Prostate gland (tissue), 2 donors: ENCODE measurements at places on chromosomes 12 and 14. TPM values are rescaled to one million over a fixed set of nuclear protein-coding genes. Genes with fewer than 3 reads are reported as not detected.

DNA sequence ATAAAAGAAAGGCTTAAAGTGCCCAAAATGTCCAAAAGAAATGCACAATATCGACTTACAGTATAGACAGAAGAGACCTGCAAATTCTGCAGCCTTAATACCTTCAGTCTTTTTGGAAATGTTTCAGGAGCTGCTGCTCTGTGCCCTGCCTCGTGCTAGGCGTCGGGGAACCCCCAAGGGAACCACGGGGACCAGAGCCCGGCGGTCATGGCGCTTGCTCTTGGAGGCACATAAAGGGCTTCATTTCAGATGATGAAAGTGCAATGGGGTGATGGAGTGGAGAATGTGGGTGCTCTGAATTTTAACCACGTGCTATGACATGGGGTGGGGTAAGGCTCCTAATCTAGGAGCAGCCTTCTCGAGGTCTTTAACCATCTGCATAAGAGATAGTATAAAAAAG, 14.8 kb upstream of the AACS start:
- no peak overlapping the region for H3K27ac ChIP-seq
- H3K36me3 ChIP-seq, result no peaks in the 10 kb centered on the region
- H3K4me3 ChIP-seq, result no peak overlapping the region
- no peak for DNase-seq
- H3K27me3 ChIP-seq, result no peaks in the 10 kb centered on the region

- H3K4me1 ChIP-seq, result no peaks in the 10 kb centered on the region
- no peak for DNase-seq
- H3K36me3 ChIP-seq, result no peaks in the 10 kb centered on the region
These were observed 14.4 kb downstream of the FGD6 start for GRCh38 chr12:95202691-95203486.

C14orf180 gene
- 0.32 TPM for total RNA-seq

DNA sequence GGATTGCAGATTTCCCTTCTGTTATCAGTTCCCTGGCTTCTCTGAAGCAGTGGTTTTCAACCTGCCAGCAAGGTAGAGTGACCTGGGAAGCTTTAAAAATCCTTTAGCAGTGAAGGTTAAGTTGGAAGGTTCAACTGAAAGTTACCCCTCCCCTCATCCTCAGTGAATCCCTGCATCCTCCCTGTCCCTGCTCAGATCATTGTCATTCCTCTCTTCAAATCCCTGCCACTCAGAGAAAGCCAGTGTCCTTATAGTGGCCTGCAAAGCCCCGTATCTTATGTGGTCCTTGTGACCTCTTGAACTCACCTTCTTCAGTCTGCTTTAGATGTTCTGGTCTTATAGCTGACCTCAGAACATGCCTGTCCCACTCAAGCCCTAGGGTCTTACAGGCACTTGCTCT, 53.6 kb downstream of the PPM1A start:
- no peaks in the 10 kb centered on the region for H3K4me1 ChIP-seq
- no peaks in the 10 kb centered on the region for H3K36me3 ChIP-seq
- no peak overlapping the region for H3K27ac ChIP-seq

DNA sequence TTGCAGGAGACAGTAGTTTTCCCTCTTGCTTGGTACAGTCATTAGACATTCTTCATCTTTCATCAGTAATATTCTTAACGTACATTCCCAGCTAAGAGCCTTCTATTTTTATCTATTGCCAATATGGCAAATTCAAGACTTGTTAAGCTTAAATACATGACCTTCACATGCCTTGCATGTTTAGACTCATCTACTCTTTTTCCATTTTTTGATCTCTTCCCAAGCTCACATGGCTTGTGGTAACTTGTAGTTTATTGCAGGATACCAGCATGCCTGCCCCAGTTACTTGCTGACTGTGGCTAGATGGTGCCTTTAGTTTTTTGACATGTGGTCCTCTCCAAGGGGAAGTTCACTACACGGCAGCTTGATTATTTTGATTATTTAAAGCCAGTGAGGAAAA, 729.0 kb downstream of the SLC6A15 start:
- no peak overlapping the region for H3K4me3 ChIP-seq
- no peaks in the 10 kb centered on the region for H3K27me3 ChIP-seq
- no peaks in the 10 kb centered on the region for H3K36me3 ChIP-seq
- no peak overlapping the region for H3K27ac ChIP-seq
- no peak for DNase-seq

- H3K27me3 ChIP-seq, result no peaks in the 10 kb centered on the region
- H3K27ac ChIP-seq, result peak overlapping the region; percentile 20
- H3K4me3 ChIP-seq, result no peak overlapping the region
- H3K36me3 ChIP-seq, result no peaks in the 10 kb centered on the region
- DNase-seq, result no peak
These were observed 122.2 kb downstream of the NCOR2 start for GRCh38 chr12:124445121-124445718.

DNA sequence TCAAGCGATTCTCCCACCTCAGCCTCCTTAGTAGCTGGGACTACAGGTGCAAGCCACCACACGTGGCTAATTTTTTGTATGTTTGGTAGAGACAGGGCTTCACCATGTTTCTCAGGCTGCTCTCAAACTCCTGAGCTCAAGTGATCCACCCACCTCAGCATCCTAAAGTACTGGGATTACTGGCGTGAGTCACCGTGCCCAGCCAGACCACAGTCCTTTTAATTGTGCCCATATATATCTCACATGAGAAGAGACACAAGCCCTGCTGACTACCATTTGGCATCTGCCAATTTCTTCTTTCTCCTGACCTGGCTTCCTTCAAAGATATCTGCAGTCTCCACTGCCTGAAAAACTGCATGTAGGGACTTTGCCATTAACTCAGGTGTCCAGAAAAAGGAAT, 142.5 kb downstream of the DPY19L2 start:
- no peaks in the 10 kb centered on the region for H3K27me3 ChIP-seq
- no peaks in the 10 kb centered on the region for H3K36me3 ChIP-seq
- no peaks in the 10 kb centered on the region for H3K4me1 ChIP-seq
- DNase-seq, result no peak
- H3K27ac ChIP-seq, result no peak overlapping the region

DNA sequence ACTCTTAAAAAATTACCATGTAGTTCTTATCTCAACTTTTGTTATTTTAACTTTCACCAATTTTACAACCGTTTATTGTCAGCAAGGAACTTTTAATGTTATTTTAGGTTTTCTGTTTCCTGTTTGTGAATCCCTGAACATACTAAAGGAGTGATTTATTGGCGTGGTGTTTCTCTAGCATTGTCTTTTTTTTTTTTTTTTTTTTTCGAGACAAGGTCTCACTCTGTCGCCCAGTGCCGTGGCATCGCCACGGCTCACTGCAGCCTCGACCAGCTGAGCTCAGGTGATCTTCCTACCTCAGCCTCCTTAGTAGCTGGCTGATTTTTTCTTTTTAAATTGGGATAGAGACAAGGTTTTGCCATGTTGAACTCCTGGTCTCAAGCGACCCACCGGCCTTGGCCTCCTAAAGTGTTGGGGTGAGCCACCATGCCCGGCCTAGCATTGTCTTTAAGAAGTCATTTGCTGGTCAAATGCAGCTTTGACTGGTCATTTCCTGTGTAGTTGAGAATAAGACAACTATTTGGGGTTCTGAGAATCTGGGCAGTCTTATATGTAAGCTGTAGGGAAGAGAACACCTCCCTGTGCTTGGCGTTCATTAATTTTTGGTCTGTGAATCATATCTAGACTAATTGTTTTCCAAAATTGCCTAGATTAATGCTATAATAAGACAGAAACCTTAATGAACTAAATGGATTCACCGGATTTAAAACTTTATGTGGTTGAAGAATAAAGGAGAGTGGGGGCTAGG, 2.1 kb downstream of the WASHC4 start:
- no peak overlapping the region for H3K4me3 ChIP-seq
- DNase-seq, result no peak
- no peaks in the 10 kb centered on the region for H3K27me3 ChIP-seq
- no peaks in the 10 kb centered on the region for H3K4me1 ChIP-seq
- no peaks in the 10 kb centered on the region for H3K36me3 ChIP-seq

PTPRQ gene
- total RNA-seq, result 7.4 TPM

DNA sequence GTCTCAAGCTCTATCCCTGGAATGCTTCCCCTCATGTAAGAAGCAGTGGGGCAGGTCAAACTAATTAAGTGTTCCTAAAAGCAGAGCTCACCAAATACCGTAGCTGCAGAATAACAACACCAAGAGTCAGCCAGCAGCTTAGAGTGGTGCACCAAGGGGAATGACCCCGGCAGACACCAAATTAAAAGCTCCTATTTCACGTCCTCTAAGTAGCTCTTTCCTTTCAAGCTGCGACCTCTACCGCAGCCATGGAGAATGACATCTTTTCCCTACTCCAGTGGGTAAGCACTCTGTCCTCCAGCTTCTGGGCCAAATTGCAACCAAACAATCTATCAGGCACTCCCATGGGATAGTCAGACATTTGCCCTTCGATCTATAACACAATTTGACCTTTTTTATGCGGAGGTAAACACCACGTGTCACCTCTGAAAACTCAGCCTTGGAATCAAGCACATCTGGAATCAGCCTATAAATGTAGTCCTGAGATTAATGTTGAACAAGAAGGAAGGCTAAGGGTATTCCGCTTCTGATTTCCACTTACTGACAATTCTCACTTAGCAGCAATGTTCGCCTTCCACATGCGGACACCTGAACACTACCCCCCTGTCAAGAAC, 67.6 kb upstream of the CDKN3 start:
- no peaks in the 10 kb centered on the region for H3K27me3 ChIP-seq
- DNase-seq, result no peak
- H3K27ac ChIP-seq, result no peak overlapping the region
- H3K36me3 ChIP-seq, result no peaks in the 10 kb centered on the region

- no peaks in the 10 kb centered on the region for H3K27me3 ChIP-seq
- peaks cover 20% of the 10 kb centered on the region for H3K4me1 ChIP-seq
These were observed 58.9 kb upstream of the SRSF5 start for GRCh38 chr14:69708049-69708448.

GRCh38 chr12:51381226-51382079, 9.8 kb downstream of the GALNT6 start:
- no peaks in the 10 kb centered on the region for H3K36me3 ChIP-seq
- no peaks in the 10 kb centered on the region for H3K27me3 ChIP-seq
- no peaks in the 10 kb centered on the region for H3K4me1 ChIP-seq
- no peak overlapping the region for H3K27ac ChIP-seq
- no peak overlapping the region for H3K4me3 ChIP-seq

GRCh38 chr12:101086490-101087135, 123.4 kb downstream of the SLC5A8 start:
- H3K36me3 ChIP-seq, result no peaks in the 10 kb centered on the region
- H3K27me3 ChIP-seq, result no peaks in the 10 kb centered on the region
- H3K27ac ChIP-seq, result peak overlapping the region; percentile 64

CELA1 gene
- not detected for total RNA-seq

DNA sequence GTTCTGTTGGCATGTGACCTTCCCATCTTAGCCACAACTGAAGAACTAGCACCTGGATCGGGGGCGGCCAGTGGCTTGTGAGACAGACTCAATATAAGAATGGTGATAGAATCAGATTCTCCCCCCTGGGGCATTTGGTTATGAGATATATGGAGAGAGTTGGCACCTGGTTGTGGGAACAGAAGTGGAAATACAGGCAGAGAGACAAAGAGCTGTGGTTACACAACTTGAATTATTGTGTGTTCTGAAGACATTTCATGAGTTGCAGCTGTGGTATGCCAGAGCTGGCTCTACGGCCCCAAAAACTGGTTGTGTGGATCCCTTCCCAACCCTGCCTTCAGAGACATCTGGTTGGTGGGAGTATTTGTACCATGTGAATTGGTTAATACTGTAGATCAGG, 2.9 kb upstream of the MSRB3 start:
- H3K4me3 ChIP-seq, result no peak overlapping the region
- no peaks in the 10 kb centered on the region for H3K27me3 ChIP-seq
- no peaks in the 10 kb centered on the region for H3K4me1 ChIP-seq
- no peak for DNase-seq
- H3K36me3 ChIP-seq, result no peaks in the 10 kb centered on the region

DNA sequence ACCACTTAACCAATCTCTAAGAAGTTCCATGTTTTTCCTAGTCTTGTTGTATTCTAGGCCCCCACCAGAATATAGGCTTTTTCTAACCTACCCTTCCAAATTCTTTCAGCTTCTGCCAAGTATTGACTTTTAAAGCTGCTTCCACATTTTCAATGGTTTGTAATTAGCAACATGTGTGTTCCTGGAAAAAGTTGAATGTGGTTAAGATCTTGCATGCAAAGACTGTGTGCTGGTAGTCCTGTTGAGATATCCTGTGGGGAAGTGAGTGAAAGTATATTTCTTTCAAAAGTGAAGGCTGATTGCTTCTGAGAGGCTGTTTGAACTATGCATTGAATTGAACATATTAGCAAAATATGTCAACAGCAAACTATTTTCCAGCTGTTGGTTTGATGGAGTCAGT, 646 bp upstream of the OR6C4 start:
- H3K4me3 ChIP-seq, result no peak overlapping the region
- no peak for DNase-seq
- H3K27me3 ChIP-seq, result no peaks in the 10 kb centered on the region
- H3K4me1 ChIP-seq, result no peaks in the 10 kb centered on the region

GRCh38 chr12:105862163-105862821, 276.5 kb downstream of the NUAK1 start:
- no peak overlapping the region for H3K4me3 ChIP-seq
- DNase-seq, result no peak
- H3K27me3 ChIP-seq, result no peaks in the 10 kb centered on the region
- no peaks in the 10 kb centered on the region for H3K36me3 ChIP-seq

- H3K36me3 ChIP-seq, result no peaks in the 10 kb centered on the region
- H3K4me3 ChIP-seq, result peak overlapping the region; percentile 95
- peak overlapping the region; percentile 91 for H3K27ac ChIP-seq
- DNase-seq, result peak; percentile 5
- H3K27me3 ChIP-seq, result no peaks in the 10 kb centered on the region
These were observed 572 bp downstream of the RAN start for GRCh38 chr12:130872179-130873096.

- no peaks in the 10 kb centered on the region for H3K27me3 ChIP-seq
- no peak overlapping the region for H3K4me3 ChIP-seq
- no peaks in the 10 kb centered on the region for H3K4me1 ChIP-seq
- H3K36me3 ChIP-seq, result no peaks in the 10 kb centered on the region
These were observed 51.6 kb downstream of the PLEKHG3 start for GRCh38 chr14:64755781-64756221.

- peak; percentile 25 for DNase-seq
- H3K4me3 ChIP-seq, result no peak overlapping the region
- H3K36me3 ChIP-seq, result no peaks in the 10 kb centered on the region
- no peaks in the 10 kb centered on the region for H3K4me1 ChIP-seq
- no peaks in the 10 kb centered on the region for H3K27me3 ChIP-seq
These were observed 12.4 kb downstream of the ST8SIA1 start for GRCh38 chr12:22322091-22322490.

DNA sequence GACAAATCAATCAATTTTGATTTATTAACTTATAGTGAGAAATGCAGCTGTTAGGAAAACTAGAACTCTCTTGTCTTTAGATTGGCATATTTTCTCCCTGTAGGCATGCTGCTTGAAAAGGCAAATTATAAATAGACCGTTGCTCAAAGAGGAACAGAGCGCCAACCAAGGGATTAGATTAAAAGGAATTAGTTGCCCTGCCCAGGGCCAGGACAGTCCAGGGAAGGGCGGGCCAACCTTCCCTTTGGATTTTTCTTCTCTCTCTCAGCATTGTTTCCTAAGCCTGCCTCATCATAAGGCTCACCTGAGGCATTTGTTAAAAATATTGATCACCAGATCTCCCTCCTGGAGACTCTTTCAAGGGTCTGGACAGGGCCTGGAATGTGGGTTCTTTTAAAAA, 8.6 kb downstream of the CIPC start:
- H3K27me3 ChIP-seq, result no peaks in the 10 kb centered on the region
- no peak overlapping the region for H3K27ac ChIP-seq
- no peaks in the 10 kb centered on the region for H3K36me3 ChIP-seq
- no peak overlapping the region for H3K4me3 ChIP-seq
